Aortic smooth muscle cell (primary cell): ENCODE measurements at places on chromosomes 11 and 22. TPM values are rescaled to one million over a fixed set of nuclear protein-coding genes. Genes with fewer than 3 reads are reported as not detected.

Gene APOBEC3H
- 0.62 and 1.2 TPM in 2 replicates for total RNA-seq

Gene CSF2RB
- 0.81 and 1.5 TPM in 2 replicates for total RNA-seq

Gene ZNF74
- 5.0 and 5.1 TPM in 2 replicates for total RNA-seq

Gene OR8D4
- total RNA-seq, result 0.06 TPM in 1 of 2 replicates, not detected in the other

Gene FXYD6
- total RNA-seq, result 0.19 TPM in 1 of 2 replicates, not detected in the other

Gene MMP7
- total RNA-seq, result not detected in 2 replicates

Gene TREH
- total RNA-seq, result not detected in 2 replicates

Gene FAM180B
- not detected in 2 replicates for total RNA-seq

Gene RFPL2
- total RNA-seq, result not detected in 2 replicates

Gene PHOX2A
- total RNA-seq, result not detected in 2 replicates

Gene WNT7B
- total RNA-seq, result not detected in 2 replicates

Gene CDC42EP2
- 7.3 and 12.8 TPM in 2 replicates for total RNA-seq

Gene DENND6B
- 1.6 and 1.9 TPM in 2 replicates for total RNA-seq

Gene TOB2
- 12.2 and 12.5 TPM in 2 replicates for total RNA-seq

Gene OR52N4
- not detected in 2 replicates for total RNA-seq

Gene YPEL4
- total RNA-seq, result 0.79 and 1.4 TPM in 2 replicates

Gene HOATZ
- not detected in 2 replicates for total RNA-seq

Gene HTR3A
- total RNA-seq, result not detected in 2 replicates

Gene SAA4
- total RNA-seq, result not detected in 2 replicates

Gene CFAP300
- total RNA-seq, result 7.7 and 7.8 TPM in 2 replicates
